HepG2 (cell line): ENCODE measurements at places on chromosomes 7 and 10. TPM values are rescaled to one million over a fixed set of nuclear protein-coding genes. Genes with fewer than 3 reads are reported as not detected.
A peak's percentile ranks its signal among the peaks of the same experiment; 100 is the strongest.

The CALHM1 gene
- polyA plus RNA-seq: not detected in 2 replicates

DNA sequence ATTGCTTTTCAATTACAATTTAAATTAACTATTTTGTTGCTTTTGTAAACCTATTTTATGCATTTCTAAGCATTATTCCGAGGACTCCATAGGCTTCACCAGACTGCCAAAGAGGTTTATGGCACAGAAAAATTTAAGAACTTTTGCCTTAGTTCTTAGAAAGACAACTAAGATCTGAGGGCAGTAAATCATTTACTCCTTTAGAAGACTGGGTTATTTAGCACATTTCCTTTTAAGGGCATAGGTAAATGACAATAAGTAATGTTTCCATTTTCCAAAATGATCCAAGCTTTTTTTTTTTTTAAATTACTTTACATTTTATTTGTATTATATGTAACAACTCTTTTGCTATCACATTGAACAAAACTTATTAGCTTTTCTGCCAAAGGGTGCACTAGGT, 15.0 kb upstream of the STEAP4 start:
- no peak for DNase-seq

DNA sequence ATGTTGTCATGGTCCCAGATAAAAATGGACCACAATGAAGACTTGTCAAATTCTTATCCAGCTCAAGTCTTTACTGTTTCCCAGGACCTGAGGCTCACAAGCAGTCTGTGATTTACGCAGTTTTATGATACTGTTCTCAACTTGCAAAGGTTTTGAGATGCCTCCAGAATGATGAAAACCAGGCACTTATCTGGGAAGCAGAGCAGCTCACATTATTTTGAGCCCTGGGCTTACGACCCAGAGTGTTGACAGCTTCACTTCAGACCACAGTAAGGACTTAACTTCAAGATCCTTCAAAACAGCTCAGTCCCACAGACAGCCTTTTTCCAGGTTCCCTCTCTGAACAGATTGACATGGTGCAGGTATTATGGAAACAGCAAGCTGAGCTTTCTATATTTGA, 236.1 kb downstream of the RNLS start:
- DNase-seq: no peak

GRCh38 chr10:8616166-8616565, 561.7 kb downstream of the GATA3 start:
- peak; percentile 28 for DNase-seq

GRCh38 chr10:74704629-74705357, 121.6 kb upstream of the KAT6B start:
- peak; percentile 26 for DNase-seq
